Stimulated activated CD4-positive, alpha-beta T cell treated with anti-CD3 and anti-CD28 coated beads, Interleukin-15, amount 100 ng/mL, for 1 hour (primary cell): ENCODE measurements at places on chromosomes 12 and 14.

DNA sequence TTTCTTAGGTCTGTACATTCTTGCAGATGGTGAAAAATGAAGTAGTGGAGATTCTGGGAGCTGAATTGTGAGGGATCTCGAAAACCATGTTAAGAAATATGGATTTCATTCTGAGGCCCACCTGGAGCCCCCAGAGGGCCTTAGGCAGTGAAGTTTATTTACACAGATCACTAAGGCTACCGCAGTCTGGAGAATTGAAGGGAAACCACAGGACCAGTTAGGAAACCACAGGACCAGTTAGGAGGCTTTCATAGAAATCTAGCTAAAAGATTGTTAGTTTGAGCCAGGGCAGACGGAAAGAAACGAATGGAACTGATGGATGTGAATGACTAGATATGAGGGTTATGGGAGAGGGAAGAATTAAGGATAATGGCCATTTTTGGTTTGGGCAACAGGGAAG is 7.2 kb downstream of the CBLN3 start:
- DNase-seq, result no peak

DNA sequence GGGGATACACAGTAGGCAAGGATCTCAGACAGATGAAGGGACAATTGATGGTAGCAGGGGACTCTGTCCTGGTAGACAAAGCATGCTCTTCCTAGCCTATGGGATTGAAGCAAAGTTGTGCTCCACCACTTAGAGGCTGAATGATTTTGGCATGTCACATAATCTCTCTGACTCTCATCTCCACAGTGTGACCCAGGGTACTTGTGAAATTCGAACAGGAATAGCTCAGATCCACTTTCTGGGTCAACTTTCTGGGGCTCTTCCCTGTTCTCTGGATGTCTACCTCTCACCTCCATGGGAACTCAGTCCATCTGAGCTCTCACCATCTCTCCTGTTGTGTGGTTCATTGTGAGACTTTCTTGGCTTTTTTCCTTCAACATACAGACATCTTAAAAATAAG is 1.7 kb upstream of the DCD start:
- DNase-seq, result no peak

DNA sequence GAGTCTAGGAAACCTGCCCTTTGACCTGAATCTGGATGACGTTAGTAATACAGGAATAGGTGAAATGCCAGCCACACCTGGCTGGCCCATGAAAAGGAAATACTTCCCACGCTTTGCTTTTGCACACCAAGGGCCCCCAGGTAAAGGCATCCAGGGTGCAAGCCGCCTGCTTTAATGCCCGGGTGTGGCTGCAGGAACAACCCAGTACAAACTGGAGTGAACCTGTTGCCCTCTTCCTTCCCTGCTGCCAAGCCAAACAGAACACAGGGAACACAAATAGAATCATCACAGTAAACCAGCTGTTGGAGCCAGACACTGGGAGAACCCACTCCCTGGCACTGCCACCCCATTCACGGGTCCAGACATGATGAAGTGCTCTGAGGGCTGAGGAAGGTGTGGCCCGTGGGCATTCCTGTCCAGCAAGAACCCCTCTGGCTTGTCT is 24.2 kb upstream of the FOS start:
- DNase-seq, result no peak

DNA sequence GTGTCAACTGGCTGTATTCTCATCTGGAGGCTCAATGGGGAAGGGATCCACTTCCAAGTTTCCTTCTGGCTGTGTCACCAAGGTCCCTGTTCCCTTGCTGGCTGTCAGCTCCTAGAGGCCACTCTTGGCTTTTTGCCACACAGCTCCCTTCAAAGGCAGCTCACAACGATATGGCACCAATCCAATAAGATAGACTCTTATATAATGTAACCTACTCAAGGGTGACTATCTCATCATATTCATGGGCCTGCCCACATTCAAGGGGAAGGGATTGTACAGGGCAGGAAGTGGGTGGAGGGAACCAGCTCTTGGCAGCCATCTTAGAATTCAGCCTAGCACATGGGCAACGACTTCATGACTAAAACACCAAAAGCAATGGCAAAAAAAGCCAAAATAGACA is 98.7 kb upstream of the PLXNC1 start:
- no peak for DNase-seq

GRCh38 chr12:47758834-47759690 is at the start of gene RAPGEF3:
TSS of gene RAPGEF3 (minus strand) at chr12:47758880. CDS start at chr12:47758556, 324 bp downstream.
- peak; percentile 37 for DNase-seq

DNA sequence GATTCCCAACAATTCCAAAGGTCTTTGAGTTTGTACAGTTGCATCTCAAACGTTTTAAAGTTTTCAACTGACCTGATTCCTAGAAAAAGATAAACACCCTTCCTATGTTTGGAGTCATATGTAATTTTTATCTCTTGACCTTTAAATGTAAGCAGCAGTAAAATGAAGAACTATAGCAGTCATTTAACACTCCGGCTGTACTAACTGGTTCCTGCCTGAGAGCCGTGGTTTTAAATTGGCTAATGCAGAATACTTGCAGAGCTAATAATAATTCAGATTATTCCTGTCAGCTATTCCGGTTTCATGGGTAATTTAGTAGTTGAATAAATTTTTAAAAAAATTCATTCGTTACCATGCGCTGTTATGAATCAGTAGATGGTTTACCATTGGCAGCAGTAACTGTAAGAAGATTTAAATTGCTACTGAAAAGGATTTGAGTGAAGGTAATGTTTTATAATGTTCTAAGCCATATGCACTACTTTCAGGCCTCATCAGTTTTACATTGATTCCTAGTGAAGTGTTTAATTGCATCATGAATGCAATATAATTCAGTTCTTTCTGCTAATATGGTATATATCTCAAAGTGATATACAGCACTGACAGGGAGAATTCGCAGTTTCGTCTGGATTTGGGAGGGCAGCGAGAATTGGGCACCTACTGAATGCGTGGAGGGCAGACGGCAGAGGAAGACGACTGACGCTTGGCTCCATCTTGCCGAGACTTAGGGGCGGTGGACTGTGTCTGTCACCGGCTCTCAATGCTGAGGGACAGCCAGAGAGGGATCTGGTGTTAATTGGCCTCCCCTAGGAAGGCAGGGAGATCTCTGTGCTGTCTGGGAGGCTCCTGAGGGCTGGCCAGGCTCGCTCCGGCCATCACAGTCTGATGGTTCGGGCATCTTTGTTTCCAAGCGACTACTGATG is 217.7 kb downstream of the PHETA1 start:
- DNase-seq, result no peak

DNA sequence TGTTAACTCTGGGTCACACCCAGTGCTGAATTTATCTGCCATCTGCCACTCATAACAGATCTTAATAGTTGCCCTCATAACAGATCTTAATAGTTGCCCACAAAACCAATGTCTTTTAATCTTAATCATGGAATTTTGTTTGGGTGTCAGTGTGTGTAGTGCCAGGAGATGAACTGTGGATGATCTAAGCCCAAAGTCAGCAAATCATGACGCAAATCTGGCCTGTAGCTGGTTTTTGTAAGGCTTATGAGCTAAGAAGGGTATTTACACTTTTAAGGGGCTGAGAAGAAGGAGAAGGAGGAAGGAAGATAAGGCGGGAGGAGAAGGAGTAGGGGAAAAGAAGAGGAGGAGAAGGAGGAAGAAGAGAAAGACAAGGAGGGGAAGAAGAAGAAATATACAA is 10.0 kb upstream of the IL26 start:
- DNase-seq, result no peak

DNA sequence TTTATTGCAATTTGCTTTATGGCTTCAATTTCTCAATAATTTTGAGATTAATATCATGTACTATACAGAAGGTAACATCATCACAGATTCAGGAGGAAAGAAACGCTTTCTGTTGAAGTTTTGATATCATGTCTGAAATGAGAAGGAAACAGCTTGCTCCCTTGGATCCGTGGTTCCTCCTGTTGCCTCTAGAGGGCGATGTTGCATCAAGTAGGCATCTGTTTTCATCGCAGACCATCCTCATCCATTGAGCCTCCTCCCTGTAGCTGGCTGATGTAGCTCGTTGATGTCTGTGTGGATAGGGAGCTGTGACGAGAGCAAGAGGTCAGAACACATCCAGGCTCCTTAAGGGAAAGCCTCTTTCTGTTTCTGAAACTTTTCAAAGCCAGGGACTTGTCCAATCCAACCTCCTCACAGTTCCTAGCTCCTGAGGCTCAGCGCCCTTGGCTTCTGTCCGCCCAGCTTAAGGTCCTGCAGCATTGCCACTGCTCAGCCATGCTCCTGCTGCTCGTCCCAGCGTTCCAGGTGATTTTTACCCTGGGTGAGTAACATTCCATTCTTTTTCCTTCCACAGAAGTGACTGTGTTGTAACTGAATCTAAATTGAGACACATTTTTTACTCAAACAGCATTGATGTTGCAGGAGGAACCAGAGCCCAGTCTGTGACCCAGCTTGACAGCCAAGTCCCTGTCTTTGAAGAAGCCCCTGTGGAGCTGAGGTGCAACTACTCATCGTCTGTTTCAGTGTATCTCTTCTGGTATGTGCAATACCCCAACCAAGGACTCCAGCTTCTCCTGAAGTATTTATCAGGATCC is 304.8 kb upstream of the OR4E1 start:
- peak; percentile 22 for DNase-seq

GRCh38 chr12:69672195-69672594 is 26.9 kb downstream of the BEST3 start:
- no peak for DNase-seq

DNA sequence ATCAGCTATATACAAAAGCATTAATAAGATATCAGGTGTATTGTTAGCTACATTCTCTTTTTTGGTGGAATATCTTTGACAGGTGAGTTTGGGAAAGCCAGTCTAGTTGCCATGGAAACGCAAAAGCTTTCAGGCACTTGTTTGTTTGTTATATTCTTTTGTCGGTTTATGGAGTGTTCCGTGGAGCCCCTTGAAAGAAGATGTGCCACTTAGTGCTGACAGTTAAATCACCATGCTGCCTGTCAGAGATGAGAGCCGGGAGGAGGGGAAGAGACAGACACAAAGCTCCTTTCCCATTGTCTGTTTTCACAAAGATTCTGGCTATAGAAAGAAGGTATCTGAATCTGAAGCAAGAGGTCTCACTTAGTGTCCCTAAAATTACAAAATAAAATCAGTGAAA is 170.8 kb downstream of the SNAPC1 start:
- DNase-seq, result no peak

- no peak for DNase-seq
These were observed 932.3 kb downstream of the DIO2 start for GRCh38 chr14:79278798-79279644.

GRCh38 chr12:100656856-100657255 is 83.4 kb downstream of the GAS2L3 start:
- no peak for DNase-seq

DNA sequence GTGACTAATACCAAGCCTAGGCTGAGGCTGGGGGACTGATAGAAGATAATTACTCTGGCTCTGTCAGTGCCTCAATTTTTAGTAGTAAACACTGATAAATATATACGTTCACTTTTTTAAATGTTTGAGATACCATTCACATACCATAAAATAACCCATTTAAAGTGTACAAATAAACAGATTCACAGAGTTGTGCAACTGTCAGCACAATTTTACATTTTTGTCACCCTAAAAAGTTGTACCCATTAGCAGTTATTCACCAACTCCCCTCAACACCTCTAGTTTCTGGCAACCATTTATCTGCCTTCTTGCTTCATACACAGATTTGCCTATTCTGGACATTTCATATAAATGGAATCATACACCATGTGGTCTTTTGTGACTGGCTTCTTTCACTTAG is 15.1 kb downstream of the PPP1R12A start:
- DNase-seq, result no peak

- DNase-seq, result no peak
These were observed 44.0 kb downstream of the TRAF3 start for GRCh38 chr14:102821252-102821651.

GRCh38 chr14:68127166-68127565 is 307.6 kb downstream of the RAD51B start:
- DNase-seq, result no peak

DNA sequence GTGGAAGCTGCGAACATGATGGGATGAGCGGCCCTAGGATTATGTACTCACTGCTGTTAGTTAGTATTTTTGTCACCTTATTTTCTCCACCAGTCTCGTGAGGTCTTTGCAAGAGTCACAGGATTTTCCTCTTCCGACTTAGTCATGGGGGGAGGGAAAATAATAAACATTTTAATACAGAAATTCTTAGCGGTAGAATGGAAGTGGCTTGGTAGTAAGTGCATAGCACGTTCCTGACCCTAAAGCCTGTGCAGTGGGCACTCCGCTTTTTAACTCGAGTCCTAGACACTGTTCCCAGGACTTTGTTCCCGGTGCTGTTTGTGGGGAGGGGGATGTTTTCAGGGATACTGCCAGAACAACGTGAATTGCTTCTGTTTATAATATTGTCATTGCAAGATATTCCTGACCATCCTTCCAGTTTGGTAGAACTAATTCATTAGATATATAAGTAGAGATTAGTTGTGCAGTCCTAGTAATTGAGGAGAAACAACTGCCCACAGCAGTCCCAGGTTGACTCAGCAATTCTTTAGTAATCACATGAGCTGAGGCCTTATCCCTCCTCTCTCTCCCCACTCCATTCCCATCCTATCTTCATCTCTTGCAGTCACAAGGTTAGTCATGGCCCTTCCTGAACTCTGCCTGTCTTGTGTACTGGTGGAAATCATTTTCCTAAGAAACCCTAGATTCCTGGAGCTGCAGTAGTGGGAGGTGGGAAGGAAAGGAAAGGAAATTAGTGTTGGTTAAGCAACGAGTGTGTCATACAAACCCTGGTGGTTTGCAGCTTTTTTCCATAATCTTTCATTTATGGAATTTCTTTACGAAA is 799 bp downstream of the SLC38A6 start:
- DNase-seq, result no peak

- no peak for DNase-seq
These were observed 57.9 kb downstream of the PHETA1 start for GRCh38 chr12:111311011-111311410.

DNA sequence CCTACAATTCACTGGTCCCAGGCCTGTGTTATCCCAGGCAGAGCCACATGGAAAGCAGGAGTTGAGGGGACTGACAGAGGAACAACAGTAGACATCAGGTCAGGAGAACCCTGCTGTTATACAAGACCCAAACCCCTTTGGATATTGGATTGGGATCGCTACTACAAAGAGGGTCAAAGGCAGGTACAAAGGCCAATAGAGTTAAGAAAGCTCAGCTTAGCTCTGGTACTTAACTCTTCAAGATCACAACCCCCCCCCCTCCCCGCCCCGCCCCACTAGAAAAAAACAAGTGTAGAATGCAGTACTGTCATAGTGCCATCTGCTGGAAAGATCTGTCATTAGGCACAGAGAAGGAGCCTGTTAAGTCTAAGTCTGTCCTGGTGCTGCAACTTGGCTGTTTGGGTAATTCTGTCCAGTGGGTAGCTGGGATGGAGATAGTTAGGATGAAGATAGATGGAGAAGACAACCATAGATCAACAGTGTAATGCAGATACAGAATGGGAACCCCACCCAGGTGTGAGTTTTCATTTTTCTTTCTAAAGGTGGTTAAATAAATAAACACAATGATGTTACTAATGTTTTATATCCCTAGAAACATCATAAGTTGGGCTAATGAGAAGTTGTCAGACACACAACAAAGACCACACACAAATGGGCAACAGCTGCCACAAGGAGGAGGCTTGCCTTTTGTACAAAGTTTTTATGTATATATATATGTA is 17.2 kb downstream of the REM2 start:
- DNase-seq, result no peak

DNA sequence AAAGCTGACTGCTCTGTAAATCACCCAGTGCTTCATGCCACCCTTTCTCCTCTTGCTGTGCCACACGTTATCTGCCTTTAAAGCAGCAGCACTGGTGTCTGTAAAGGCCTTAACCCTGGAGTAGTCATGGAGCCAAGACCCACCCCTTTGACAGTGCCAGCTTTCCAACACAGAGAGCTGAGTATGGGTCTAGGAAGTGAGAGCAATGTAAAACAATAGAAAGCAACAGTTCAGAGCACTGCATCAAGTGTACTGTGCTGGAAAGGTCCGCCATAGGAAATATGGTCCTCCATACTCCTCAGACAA is 139.5 kb downstream of the DAD1 start:
- DNase-seq, result no peak
